ENCODE measurements at places on chromosomes 13 and 19.

GRCh38 chr19:10417541-10418234, 2.6 kb upstream of the PDE4A start:
- DNase-seq: no peak

DNA sequence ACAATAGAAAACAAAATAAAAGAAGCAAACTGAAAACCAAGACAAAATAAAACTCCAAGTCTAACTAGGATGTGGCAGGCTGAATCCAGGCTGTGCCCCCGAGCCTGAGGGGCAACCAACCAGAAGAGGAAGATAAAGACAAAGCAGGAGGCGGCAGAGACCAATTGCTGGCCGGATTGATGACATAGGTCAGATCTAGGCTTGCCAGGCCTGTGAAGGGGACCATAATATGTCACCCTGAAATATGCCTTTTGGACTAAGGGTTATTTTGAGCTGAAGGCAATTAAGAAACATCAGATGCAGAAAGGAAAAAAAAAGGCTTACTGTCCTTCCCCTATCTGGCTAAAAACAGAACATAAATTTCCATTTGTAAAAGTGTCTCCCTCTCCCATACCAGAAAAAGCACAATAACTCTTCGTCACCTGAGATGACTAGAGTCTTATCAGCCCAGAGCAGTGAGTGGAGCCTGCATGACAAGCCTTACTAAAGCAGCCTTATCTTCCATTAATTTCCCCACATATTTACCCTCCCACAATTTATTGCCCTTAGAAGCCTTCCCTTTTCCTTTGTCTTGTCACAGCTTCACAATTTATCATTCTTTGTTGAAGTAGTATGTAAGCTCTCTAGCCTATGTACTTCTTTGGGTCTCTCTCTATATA, 22.8 kb downstream of the ATP8A2 start:
- DNase-seq: no peak

- no peak for DNase-seq
These were observed 1.0 kb upstream of the PCDH8 start for GRCh38 chr13:52849291-52850071.

DNA sequence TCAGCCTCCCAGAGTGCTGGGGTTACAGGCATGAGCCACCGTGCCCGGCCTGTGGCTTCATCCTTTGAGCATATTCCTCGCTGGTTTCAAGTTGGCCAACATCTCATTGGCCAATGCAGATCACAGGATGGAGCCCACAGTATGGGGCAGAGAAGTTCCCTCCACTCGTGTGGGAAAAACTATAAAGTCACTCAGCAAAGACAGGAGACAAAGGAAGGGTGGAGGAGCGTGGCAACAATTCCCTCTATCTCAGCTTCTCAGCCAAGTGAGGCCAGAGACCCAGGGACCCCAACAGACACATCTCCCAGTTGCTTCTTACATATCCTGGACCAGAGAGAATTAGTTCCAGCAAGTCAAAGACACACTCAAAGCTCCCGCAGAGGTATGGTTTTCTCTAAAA, 184.6 kb upstream of the SOX1 start:
- no peak for DNase-seq

Data from GM04504 (cell line).